CD8-positive, alpha-beta memory T cell (primary cell): ENCODE measurements at places on chromosomes 12 and 14. TPM values are rescaled to one million over a fixed set of nuclear protein-coding genes. Genes with fewer than 3 reads are reported as not detected.

C12orf54 gene
- total RNA-seq, result not detected

AHNAK2 gene
- not detected for total RNA-seq

DNA sequence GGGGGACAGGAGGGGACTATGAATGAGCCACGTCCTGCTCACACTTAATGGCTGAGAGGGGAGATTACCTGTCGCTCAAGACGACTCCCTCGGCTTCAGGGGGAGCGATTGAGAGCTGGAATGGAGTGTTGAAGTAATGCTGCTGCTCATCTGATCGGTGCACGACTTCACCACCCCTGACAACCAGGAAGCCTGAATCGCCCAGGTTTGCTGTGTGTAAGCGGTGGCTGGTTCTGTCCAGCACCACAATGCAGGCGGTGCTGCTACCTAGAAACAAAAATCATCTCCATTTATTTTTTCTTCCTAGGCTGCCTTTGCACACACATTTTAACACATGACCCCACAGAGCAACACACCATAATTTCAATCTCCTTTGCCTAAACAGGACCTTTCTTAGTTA is 37.3 kb downstream of the PPTC7 start:
- DNase-seq, result no peak

GRCh38 chr14:53472306-53472705 is 319.2 kb upstream of the DDHD1 start:
- no peak for DNase-seq

GRCh38 chr12:100752841-100753240 is 41.7 kb upstream of the ANO4 start:
- DNase-seq, result no peak
